H7 (cell line): ENCODE measurements at places on chromosomes 11 and 22.

DNA sequence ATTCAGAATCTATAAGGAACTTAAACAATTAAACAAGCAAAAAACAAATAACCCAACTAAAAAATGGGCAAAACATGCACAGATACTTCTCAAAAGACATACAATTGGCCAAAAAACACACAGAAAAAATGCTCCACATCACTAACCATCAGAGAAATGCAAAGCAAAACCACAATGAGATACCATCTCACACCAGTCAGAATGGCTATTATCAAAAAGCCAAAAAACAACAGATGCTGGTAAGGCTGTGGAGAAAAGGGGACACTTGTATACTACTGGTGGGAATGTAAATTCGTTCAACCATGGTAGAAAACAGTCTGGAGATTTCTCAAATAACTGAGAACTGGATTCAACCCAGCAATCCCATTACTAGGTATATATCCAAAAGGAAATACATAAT lies 24.8 kb downstream of the ENTHD1 start:
- DNase-seq, result no peak

- no peak for DNase-seq
These were observed 37.8 kb downstream of the SCN3B start for GRCh38 chr11:123616505-123617198.

GRCh38 chr11:35138943-35139721 lies at the start of gene CD44:
TSS of gene CD44 (plus strand) at chr11:35139171. CDS start at chr11:35139304, 133 bp downstream.
- peak; percentile 78 for DNase-seq

GRCh38 chr11:7485186-7486097 lies at the start of gene OLFML1:
TSS of gene OLFML1 (plus strand) at chr11:7485506. CDS start at chr11:7485876, 370 bp downstream.
- DNase-seq, result no peak

GRCh38 chr11:12110201-12110713 lies at the start of gene MICAL2:
TSS of gene MICAL2 (plus strand) at chr11:12110590. CDS start at chr11:12162156, 51,566 bp downstream.
- peak; percentile 98 for DNase-seq

GRCh38 chr11:77422687-77423086 lies 51.2 kb downstream of the PAK1 start:
- DNase-seq, result no peak

DNA sequence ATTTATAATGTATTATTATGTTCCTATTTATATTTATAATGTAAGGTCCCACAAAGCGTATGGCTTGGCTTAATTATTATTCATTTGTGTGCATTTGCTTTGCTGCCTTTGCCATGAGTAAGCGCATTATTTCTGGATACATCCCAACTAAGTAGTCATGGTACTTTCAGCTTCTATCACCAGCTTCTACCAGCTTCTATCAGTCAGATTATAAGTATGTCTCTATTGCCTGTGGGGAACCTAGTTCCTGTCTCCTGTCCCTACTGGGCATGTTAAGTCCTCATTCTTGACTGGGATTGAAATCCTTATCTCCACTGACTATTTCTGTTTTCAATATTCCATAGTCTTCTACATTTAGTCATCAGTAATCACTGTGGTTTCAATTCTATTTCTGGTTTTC lies 33.5 kb upstream of the OR10W1 start:
- DNase-seq, result no peak

- peak; percentile 41 for DNase-seq
These were observed 229.2 kb upstream of the TBCEL start for GRCh38 chr11:120794748-120795147.

DNA sequence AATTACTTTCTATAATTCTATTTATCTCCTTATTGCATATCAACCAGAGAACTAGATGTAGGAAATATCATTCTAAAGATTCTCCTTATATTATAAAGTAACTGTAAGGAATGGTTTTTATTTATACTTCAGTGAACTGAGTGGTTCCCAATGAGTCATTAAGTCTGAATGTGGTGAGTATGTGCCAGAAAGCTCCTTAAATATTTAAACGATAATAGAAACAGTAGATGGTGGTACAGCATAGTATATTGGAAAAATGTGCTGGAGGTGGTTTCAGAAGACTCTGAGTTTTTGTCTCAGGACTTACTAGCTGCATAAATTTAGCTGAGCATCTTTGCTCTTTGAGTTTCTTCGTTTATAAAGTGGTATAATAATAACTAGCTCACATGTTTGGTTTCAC lies 653.5 kb downstream of the FAM181B start:
- DNase-seq, result no peak

- DNase-seq, result peak; percentile 23
These were observed 131.2 kb upstream of the MTMR2 start for GRCh38 chr11:96054870-96055705.

- DNase-seq, result no peak
These were observed 57.4 kb upstream of the PARVA start for GRCh38 chr11:12319988-12320387.

- peak; percentile 84 for DNase-seq
These were observed 53.2 kb downstream of the GRIK4 start for GRCh38 chr11:120564573-120565311.

DNA sequence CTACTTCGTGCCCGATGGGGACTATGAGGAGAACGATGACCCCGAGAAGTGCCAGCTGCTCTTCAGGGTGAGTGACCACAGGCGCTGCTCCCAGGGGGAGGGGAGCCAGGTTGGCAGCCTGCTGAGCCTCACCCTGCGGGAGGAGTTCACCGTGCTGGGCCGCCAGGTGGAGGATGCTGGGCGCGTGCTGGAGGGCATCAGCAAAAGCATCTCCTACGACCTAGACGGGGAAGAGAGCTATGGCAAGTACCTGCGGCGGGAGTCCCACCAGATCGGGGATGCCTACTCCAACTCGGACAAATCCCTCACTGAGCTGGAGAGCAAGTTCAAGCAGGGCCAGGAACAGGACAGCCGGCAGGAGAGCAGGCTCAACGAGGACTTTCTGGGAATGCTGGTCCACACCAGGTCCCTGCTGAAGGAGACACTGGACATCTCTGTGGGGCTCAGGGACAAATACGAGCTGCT lies 751 bp downstream of the FIBIN start:
- peak; percentile 35 for DNase-seq

DNA sequence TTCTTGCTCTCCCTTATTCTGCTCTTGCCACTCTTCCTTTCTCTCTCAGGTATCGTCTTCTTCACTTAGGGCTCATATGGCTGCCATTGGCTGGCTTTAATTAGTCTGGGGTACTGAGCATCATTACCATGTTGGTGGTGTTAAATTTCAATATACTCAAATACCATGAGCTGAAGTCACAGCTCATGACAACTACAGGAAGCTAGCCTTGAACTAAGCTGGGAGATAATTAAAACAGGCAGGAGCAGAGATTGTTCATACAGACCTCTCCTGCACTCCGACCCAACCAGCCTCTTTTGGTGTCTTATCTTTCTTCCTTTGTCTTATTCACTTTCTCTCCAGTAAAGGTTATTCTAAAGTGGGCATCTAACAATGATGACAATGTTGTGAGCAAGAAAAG lies 130.9 kb upstream of the BLID start:
- DNase-seq, result no peak

DNA sequence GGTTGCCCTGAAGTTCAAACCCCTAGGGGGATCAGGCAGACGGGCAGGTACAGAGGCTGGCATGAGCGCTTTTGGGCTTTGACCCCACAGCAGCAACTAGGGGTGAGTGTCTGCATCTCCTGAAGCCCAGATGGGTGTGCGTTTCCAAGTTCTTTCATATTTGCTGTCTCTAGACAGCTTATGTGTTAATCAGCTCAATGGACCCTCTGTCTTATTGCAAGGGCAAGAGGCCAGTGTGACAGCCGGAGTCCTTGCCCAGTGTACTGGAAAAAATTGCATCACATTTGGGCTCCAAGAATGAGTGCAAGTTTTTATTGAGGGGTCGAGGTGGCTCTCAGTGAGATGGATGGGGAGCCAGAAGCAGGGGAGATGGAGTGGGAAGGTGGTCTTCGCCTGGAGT lies 1863.7 kb upstream of the RAG2 start:
- no peak for DNase-seq

- DNase-seq, result no peak
These were observed 43.6 kb downstream of the TENM4 start for GRCh38 chr11:79397252-79397651.

DNA sequence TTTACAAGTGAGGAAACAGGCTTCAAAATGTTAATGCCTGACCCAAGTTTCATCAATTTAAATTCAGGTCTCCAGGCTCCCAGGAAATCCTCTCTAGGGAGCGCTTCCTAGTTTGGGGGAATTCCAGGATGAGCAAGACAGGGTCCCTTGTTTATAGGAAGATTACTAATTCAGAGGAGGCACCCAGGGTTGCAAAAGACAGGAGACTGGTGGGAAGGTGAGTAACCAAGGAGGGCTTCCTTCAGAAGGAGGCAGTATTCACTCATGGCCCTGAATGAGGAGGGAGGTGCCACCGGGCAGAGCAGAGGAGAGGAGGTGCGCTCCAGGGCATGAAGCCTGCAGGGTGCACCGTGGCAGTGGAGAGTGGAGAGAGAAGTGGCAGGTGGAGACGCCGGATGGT lies 1.6 kb downstream of the TMEM132A start:
- peak; percentile 65 for DNase-seq

DNA sequence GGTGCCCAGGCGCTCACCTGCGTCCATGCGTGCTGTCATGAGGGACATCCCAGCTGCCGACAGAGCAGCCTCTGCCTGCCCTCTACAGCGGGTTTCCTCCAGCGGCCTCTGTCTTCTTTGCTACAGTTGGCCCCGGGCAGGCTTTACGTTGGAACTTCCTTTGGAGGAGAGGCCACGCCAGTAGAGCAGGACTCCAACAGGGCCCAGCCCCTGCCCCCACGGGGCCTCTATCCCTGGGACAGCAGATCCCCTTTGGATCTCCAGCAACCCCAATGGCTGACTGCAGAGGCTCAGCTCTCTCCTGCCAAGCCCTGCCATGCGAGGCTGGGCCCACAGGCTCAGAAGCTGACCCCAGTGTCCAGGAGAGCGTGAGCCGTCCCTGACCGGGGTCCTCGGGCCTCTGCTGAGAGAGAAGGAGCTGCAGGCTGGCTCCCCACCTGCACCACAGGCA lies 12.1 kb downstream of the TRPM5 start:
- DNase-seq, result no peak

DNA sequence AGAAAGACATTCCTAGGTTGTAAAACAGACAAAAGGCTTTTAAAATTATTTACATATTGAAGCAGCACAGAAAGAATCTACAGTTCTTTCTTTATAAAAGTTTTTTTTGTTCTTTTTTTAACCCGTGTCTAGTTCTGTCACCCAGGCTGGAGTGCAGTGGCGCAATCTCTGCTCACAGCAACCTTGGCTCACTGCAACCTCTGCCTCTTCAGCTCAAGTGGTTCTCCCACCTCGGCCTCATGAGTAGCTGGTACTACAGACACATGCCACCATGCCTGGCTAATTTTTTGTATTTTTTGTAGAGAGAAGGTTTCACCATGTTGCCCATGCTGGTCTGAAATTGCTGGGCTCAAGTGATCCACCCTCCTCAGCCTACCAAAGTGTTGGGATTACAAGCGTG lies 3.8 kb upstream of the INCENP start:
- DNase-seq, result no peak

DNA sequence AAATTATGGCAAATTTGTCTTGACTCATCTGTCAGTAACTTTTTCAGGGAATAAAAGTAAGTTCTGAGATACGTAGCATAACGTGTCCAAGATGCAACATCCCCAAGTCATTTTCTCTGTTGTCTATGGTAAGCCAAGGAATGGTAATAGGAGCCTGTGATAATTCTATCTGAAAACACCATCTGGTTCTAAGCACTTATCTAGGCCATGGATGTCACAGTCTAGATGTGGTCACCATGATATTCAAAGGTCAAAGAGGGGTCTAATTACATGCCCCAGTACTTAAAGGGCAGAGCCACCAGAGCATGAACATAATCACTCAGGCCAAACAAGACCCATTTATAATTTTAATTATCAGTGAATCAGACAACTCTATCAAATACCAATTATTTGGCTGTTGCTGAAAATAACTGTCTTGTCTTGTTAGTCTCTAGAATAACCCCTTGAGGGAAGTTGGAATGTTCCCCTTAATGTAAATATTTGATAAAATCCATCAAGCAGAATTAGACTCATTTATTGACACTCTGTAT lies 225.1 kb upstream of the MPPED2 start:
- no peak for DNase-seq

- peak; percentile 43 for DNase-seq
These were observed 11.2 kb upstream of the PPP2R1B start for GRCh38 chr11:111777094-111778046.

DNA sequence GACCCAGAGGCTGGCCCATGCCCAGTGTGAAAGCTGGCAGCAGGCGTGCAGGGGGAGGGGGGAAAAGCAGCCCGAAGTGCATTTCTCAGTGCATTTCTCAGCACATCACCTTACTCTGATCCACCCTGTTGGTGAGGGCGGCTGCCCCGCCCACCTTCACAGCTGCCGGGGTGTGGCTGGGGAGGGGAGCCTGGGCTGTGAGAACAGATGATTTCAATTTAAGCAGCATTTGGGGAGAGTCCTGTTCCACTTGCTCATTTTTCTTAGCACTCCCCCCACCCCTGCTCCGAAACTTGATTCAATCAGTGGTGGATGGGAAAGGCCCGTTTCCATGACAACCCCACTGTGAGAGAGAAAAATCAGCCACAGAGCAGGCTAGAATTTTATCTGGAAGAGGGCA lies 84.8 kb downstream of the SNX19 start:
- peak; percentile 57 for DNase-seq

DNA sequence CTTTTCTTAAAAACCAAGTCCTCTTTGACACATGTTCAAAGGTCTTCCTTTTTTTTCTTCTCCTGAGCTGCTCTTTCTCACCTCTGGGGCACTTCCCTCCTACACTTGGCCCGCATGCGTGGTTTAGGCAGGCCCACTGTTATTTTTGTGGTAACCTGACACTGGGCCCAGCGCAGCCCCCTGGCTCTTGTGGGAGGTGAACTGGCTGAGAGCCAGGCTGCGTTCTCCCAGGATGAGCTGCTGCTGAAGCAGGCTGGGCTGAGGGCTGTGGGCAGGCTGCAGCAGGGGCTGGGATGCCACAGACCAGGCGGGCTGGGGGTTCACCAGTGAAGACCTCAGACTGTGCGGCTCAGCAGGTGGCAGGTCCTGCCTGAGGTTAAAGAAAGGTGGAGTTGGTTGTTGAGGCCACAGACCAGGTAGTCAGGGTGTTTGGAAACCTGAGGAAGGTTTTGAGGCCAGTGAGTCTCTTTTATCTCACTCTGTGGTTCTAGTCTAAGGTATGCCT lies 72.4 kb downstream of the TEAD1 start:
- DNase-seq, result peak; percentile 84
